ENCODE measurements at places on chromosomes 6 and 20. TPM values are rescaled to one million over a fixed set of nuclear protein-coding genes. Genes with fewer than 3 reads are reported as not detected.

LIN28B gene
- polyA plus RNA-seq: not detected

ARMH2 gene
- polyA plus RNA-seq: not detected

EYA2 gene
- polyA plus RNA-seq: 1.1 TPM

LY6G6D gene
- polyA plus RNA-seq: not detected

RHAG gene
- polyA plus RNA-seq: not detected

ALDH8A1 gene
- 0.49 TPM for polyA plus RNA-seq

TLDC2 gene
- polyA plus RNA-seq: not detected

CCDC28A gene
- polyA plus RNA-seq: 5.6 TPM

ENPP5 gene
- polyA plus RNA-seq: 26.8 TPM

DNMT3B gene
- 0.14 TPM for polyA plus RNA-seq

C20orf144 gene
- not detected for polyA plus RNA-seq

TMEM30A gene
- polyA plus RNA-seq: 46.1 TPM

VSX1 gene
- polyA plus RNA-seq: 0.04 TPM

CABLES2 gene
- 4.3 TPM for polyA plus RNA-seq

TCF19 gene
- polyA plus RNA-seq: 4.8 TPM

ANKS1A gene
- 5.7 TPM for polyA plus RNA-seq

CBLN4 gene
- 0.03 TPM for polyA plus RNA-seq

EEF1E1 gene
- polyA plus RNA-seq: 22.1 TPM

GABRR1 gene
- not detected for polyA plus RNA-seq

MUC22 gene
- 0.04 TPM for polyA plus RNA-seq

Data from psoas muscle (tissue), 8 donors.